ENCODE measurements at places on chromosomes 7 and 10.

DNA sequence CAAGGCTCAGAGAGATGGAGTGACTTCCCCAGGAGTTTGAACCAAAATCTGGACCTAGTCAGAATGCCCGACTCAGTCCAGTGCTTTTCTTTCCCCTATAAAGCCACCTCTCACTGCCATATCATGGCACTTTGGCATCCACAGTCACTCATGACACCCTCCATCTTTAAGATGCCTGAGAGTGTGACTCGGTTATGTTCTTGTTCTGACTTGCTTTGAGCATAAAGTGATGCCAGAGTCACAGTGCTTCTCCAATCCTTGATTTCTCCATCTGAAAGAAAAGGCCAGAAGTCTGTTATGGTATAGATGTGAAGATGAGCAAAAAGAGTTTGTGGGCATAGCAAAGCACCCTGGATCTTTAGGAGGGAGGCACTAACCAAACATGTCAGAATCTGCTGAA lies 538.1 kb downstream of the SORCS1 start:
- no peak for DNase-seq

GRCh38 chr10:78619115-78619851 lies 449.5 kb upstream of the ZMIZ1 start:
- no peak for DNase-seq

DNA sequence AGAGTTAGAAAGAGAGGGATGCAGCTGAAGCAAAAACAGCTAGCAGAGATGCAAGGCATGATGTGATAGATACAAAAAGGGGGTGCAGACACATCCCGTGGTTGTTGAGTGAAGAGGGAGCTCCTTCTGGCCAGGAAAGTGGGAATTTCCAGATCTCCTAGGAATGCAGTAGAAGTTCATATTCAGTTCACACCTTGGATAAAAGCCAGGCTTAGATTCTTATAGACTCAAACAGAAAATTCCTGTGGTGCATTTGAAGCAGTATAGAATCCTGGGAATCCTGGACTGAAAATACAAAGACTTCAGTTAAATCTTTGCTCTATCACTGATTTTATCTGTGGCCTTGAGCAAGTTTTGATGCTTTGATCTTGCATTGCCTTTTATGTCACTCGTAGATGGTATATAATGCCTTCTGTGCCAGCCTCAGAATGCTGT lies 33.9 kb downstream of the SGPL1 start:
- no peak for DNase-seq

DNA sequence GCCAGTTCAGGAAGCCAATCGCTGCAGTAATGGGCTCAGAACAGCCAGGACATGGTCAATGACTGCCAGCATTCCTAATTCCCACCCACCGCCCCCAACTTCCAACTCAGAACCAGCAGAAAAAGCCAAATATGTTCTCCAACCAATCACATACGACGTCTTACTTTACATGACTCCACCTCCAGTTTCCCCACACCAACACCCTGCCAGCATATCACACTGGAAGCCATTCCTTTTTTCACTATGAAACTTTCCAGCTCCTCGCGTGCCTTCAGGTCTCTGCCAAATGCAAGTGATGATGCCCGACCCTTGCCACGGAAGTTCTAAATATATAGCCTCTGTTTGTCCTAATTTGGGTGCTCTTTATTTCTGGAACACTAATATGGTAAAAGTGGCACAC lies 12.5 kb downstream of the NPS start:
- DNase-seq = no peak

DNA sequence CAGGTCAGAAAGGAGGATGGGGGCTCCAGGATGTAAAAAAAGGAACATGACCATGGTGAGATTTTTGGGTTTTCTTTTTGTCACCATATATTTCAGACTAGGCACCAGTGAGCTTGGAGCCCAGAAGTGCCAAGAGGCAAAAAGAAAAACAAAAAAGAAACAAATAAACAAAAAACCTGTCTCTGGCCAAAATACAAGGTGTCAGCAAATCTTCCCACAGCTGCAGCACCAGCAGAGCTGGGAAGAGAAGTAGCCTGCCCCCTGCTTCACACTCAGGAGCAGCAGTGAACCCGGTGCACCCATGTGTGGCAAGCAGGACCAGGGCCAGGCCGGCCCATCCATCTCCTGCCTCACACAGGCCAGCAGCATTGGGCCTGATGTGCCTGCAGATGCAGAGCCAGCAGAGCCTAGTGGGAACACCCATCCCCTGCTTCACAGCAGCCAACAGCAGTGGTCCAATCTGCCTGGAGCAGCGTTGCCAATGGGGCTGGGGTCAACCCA lies 34.7 kb upstream of the C10orf71 start:
- no peak for DNase-seq

All from stimulated activated CD4-positive, alpha-beta T cell treated with anti-CD3 and anti-CD28 coated beads, Interleukin-12 subunit alpha, Interleukin-12 subunit beta, amount 100 ng/mL, for 4 hours (primary cell).